ENCODE measurements at places on chromosomes 4 and X. TPM values are rescaled to one million over a fixed set of nuclear protein-coding genes. Genes with fewer than 3 reads are reported as not detected.
A peak's percentile ranks its signal among the peaks of the same experiment; 100 is the strongest.

The DRP2 gene
- 0.05 TPM for total RNA-seq

The ATP5ME gene
- 136 TPM for total RNA-seq

The AMBN gene
- not detected for total RNA-seq

The THOC2 gene
- 184 TPM for total RNA-seq

The H2BW2 gene
- total RNA-seq, result not detected

The S100G gene
- total RNA-seq, result not detected

The MCF2 gene
- total RNA-seq, result 0.23 TPM

The CAMK2D gene
- total RNA-seq, result 38.2 TPM

DNA sequence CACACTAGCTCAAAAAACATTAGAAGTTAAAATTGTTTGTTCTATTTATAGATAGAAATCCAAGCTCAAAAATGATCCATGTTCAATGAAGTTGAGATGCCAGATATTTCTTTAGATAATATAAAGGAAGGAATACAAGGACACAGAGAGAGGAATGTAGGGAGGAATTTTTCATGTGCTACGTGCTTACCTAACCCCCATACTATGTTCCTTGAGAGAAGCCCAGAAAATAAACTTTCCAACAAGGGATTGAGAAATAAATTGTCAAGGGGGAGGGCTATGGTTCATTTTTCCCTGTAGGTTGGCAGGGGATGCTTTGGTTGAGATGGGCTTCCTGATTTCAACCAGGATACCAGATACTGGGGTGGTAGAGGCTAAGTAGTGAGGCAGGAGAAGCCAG is 15.6 kb upstream of the ADH5 start:
- no peaks in the 10 kb centered on the region for H3K36me3 ChIP-seq
- DNase-seq, result no peak
- no peak overlapping the region for H3K4me3 ChIP-seq
- no peak overlapping the region for H3K27ac ChIP-seq

GRCh38 chr4:76898949-76899645 is 1.2 kb upstream of the SOWAHB start:
- no peak overlapping the region for H3K27ac ChIP-seq
- DNase-seq, result no peak
- H3K4me1 ChIP-seq, result peaks cover 21% of the 10 kb centered on the region

- DNase-seq, result no peak
- peaks cover 6% of the 10 kb centered on the region for H3K36me3 ChIP-seq
- peaks cover 16% of the 10 kb centered on the region for H3K4me1 ChIP-seq
- H3K27ac ChIP-seq, result no peak overlapping the region
- no peak overlapping the region for H3K4me3 ChIP-seq
Measured at GRCh38 chr4:38109896-38110295, 149.7 kb downstream of the PTTG2 start.

GRCh38 chr4:151117371-151117962 is 18.0 kb downstream of the RPS3A start:
- peaks cover 5% of the 10 kb centered on the region for H3K4me1 ChIP-seq
- H3K4me3 ChIP-seq, result no peak overlapping the region
- DNase-seq, result no peak

- no peaks in the 10 kb centered on the region for H3K36me3 ChIP-seq
- no peaks in the 10 kb centered on the region for H3K4me1 ChIP-seq
- H3K27ac ChIP-seq, result no peak overlapping the region
- H3K4me3 ChIP-seq, result no peak overlapping the region
Measured at GRCh38 chr4:127616898-127617297, 15.9 kb upstream of the INTU start.

- H3K27ac ChIP-seq, result no peak overlapping the region
- no peaks in the 10 kb centered on the region for H3K27me3 ChIP-seq
- H3K4me3 ChIP-seq, result no peak overlapping the region
- no peak for DNase-seq
Measured at GRCh38 chrX:46444011-46444410, 101.2 kb downstream of the ZNF674 start.

GRCh38 chr4:151409470-151410313 is 716 bp downstream of the FHIP1A start:
- peak; percentile 72 for DNase-seq
- no peaks in the 10 kb centered on the region for H3K27me3 ChIP-seq
- no peaks in the 10 kb centered on the region for H3K36me3 ChIP-seq
- peak overlapping the region; percentile 91 for H3K27ac ChIP-seq

GRCh38 chr4:2515830-2516550 is 20.5 kb upstream of the FAM193A start:
- H3K4me3 ChIP-seq, result no peak overlapping the region
- DNase-seq, result no peak
- H3K27me3 ChIP-seq, result no peaks in the 10 kb centered on the region
- peaks cover 43% of the 10 kb centered on the region for H3K36me3 ChIP-seq

DNA sequence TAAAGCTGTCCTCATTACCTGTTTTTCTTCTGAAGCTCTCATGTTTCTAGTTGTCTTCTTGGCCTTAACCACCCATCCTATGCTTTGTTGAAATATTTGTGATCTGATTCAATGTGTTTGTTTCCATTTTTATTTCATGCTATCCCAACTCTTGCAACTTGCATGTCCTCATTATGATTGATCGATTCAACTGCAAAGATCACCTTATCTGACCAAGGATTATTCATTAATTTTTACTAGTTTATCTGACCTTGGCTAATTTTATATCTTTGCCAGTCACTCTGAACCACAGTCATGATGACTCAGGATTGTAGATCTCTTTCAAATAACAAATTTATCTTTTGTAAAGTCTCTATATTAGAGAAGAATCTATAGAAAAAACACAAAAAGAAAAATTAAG is 70.7 kb downstream of the UGT2A2 start:
- no peak for DNase-seq
- H3K27ac ChIP-seq, result no peak overlapping the region
- H3K4me1 ChIP-seq, result no peaks in the 10 kb centered on the region
- no peak overlapping the region for H3K4me3 ChIP-seq
- H3K36me3 ChIP-seq, result no peaks in the 10 kb centered on the region

DNA sequence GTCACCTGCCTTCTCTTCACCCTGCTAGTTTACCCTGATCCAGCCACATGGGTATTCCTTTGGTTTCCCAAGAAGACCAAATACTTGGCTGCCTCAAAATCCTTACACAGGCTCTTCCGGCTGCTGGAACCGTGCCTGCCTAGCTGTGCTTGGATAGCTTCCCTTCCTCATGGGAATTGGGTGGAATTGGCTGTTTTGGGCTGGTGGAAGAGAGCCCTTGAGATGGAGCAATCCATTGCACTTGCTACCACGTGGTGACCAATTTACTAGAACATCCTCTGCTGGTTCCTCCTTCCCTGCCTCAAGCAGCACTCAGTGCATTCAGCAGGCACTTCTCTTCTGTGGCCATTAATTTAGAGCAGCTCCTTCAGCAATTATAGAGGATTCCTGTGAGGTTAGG is 119.3 kb upstream of the AP1S2 start:
- no peak overlapping the region for H3K4me3 ChIP-seq
- no peak for DNase-seq
- H3K36me3 ChIP-seq, result no peaks in the 10 kb centered on the region

GRCh38 chr4:40937140-40937725 is 187.5 kb downstream of the NSUN7 start:
- no peaks in the 10 kb centered on the region for H3K27me3 ChIP-seq
- H3K27ac ChIP-seq, result no peak overlapping the region
- peaks cover 5% of the 10 kb centered on the region for H3K36me3 ChIP-seq
- DNase-seq, result no peak
- H3K4me1 ChIP-seq, result no peaks in the 10 kb centered on the region
- H3K4me3 ChIP-seq, result no peak overlapping the region

DNA sequence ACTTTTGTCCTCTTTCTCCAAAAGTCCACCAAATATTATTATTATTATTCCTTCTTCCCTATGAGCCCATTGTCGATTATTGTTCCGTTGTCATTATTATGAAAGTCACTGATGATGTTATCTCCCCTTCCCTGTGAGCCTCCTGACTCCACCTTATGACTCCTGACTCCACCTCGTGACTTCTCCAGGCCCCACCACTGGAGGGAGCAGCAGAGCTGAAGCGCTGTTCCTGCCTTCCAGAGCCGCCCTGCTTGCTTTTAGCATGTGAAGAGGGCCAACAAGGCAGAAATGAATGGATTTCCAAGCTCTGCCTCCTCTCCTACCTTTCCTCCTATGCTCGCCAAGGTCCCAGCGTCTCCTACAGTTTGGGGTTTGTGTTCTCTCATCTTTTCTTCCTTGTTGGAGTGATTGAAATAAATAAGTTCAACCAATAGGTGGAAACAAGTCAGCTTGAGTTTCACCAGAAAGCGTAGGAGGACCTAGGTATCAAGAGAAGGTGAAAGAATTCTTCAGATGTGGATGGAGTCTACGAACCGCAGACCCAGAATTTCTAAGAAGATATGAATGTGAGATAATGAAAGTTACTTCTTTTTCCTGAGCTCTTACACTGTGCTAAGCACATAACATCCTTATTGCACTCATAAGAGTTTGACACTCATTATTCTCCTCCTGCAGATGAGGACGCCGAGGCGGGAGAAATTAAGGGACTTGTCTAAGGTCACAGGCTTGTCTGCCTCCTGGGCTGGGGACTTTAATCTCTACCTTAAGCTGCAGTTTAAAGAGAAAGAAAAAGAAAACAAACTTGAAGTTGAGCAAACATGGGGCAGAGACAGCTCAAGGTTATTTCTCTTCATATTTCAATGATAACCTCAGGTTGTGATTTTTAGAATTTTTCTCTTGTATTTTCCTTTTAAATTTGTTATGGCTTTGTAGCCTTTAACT is 26.1 kb downstream of the IGSF1 start:
- no peaks in the 10 kb centered on the region for H3K27me3 ChIP-seq
- no peaks in the 10 kb centered on the region for H3K36me3 ChIP-seq
- DNase-seq, result no peak
- no peak overlapping the region for H3K27ac ChIP-seq

- no peak for DNase-seq
- H3K36me3 ChIP-seq, result no peaks in the 10 kb centered on the region
- H3K27me3 ChIP-seq, result no peaks in the 10 kb centered on the region
- no peaks in the 10 kb centered on the region for H3K4me1 ChIP-seq
Measured at GRCh38 chr4:42642101-42642797, 14.7 kb downstream of the ATP8A1 start.

DNA sequence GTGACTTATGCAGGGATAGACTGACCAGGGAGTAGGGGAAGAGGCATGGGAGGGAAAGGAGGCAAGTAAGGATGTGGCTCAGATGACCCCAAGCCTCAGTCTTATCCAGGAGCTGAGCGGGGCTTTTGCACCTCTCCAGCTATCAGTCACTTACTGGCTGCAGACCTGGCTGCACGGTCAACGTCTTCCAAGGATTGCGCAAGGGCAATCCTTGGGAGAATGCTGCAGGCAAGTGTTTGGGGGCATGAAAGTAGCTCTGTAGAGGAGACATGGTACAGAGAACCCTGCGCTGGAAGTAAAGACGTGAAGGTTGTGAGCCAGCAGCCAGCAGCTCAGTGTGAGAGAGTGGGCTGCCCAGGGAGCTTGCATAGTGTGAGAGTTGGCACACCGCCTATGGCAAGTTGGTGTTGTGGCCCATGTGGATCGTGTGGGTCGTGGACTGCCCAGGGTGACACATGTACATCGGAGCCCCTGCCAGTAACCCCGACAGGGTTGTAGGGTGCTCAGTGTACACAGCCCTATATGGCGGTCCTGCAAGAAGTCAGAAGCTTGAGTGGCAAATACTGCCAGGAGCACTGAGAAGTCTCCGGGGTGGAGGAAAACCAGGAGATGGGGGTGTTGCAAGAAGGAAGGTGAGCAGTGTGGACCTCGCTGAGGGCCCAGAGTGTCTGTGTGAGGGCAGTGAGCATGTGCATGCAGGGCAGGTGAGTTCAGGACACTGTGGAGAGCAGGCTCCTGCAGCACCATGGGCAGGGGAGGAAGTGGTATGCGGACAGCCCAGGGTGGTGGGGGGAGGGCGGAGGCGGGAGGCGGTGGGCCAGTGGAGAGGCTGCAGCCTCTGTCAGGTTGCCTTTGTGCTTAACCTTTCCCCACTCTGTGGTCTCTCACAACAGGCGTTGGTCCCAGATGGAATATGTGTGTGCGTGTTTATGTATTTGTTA is 50.9 kb downstream of the KIT start:
- H3K27me3 ChIP-seq, result no peaks in the 10 kb centered on the region
- H3K36me3 ChIP-seq, result no peaks in the 10 kb centered on the region
- DNase-seq, result no peak
- H3K4me1 ChIP-seq, result no peaks in the 10 kb centered on the region
- H3K27ac ChIP-seq, result no peak overlapping the region

DNA sequence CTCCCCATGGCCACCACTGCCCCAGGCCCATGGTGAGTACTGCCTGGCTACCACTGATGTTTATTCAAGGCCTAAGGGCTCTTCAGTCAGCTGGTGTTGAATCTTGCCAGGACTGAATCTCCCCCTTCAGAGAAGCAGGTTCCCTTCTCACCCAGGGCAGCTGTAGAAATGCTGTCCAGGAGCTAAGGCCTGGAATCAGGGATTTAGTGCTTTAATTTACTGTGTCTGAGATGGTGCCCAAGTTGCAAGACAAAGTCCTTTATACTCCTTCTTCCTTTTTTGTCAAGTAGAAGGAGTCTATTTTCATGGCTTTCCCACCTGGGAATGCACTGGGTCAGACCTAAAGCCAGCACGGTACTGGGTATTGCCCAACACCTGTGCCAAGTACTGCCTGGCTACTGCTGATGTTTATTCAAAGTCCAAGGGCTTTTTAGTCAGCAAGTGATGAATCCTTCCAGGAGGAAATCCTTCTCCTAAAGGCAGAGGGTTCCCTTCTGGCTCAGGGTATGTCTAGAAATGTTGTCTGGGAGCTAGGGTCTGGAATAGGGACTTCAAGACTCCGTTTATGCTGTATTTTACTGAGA is 117.6 kb upstream of the ATOH1 start:
- no peak overlapping the region for H3K27ac ChIP-seq
- H3K4me1 ChIP-seq, result no peaks in the 10 kb centered on the region
- H3K4me3 ChIP-seq, result no peak overlapping the region
- H3K36me3 ChIP-seq, result no peaks in the 10 kb centered on the region
- DNase-seq, result no peak

- H3K36me3 ChIP-seq, result no peaks in the 10 kb centered on the region
- H3K27ac ChIP-seq, result no peak overlapping the region
- H3K27me3 ChIP-seq, result no peaks in the 10 kb centered on the region
- no peak for DNase-seq
- no peak overlapping the region for H3K4me3 ChIP-seq
Measured at GRCh38 chr4:79046016-79046592, 106.9 kb upstream of the PAQR3 start.
